ENCODE measurements at places on chromosomes 16 and 17.

DNA sequence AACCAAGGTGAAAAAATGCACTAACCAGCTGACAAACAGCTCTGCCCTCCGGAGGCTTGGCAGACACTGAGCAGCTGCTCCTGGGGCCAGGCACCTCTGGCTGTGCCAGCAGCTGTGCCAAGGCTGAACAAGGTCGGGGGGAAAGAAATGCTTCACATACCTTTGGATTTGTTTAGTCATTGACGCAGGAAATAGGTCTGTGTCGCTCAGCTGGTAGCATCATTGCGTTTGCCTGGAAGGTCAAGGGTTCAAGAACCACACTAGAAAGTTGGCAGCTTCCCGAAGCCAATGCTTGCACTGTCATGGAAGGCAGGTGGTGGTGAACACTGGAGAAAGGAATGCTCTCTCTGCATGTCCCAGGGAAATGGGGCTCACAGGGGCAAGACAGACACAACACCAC is 63.5 kb downstream of the PCTP start:
- DNase-seq = no peak

DNA sequence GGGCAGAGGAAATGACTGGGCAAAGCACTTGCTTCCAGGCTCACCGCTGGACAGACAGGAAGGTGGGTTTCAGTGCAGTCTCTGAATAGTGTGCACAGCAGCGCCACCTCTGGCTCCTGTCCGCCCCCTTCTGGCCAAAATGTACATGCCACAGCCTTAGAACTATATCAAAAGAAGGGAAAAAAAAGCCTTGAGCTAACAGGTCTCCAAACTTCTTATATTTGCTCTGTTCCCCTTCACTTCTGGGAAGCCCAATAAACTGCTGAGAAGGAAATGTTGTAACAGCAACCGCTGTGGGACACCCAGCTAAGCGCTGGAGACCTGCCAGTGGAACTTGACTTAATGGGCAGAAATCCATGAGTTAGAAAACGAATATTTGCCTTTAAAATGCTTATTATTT is 17.5 kb downstream of the COG7 start:
- DNase-seq = peak; percentile 61

DNA sequence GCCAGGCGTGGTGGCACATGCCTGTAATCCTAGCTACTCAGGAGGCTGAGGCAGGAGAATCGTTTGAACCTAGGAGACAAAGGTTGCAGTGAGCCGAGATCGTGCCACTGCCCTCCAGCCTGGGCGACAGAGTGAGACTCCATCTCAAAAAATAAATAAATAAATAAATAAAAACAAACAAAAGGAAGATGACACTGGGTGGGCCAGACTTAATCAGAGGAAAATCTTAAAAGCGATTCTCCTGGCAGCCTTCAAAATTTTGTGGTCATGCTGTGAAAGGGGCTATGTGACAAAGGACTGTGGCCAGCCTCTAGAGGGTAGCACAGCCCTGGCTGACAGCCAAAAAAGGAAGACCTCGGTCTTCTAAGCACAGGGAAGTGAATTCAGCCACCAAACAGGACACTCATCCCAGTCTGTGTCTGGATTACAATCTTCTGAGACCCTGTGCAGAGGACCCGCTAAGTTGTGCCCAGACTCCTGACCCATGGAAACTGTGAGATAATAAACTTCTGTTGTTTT is 391.1 kb downstream of the CNTNAP4 start:
- no peak for DNase-seq

DNA sequence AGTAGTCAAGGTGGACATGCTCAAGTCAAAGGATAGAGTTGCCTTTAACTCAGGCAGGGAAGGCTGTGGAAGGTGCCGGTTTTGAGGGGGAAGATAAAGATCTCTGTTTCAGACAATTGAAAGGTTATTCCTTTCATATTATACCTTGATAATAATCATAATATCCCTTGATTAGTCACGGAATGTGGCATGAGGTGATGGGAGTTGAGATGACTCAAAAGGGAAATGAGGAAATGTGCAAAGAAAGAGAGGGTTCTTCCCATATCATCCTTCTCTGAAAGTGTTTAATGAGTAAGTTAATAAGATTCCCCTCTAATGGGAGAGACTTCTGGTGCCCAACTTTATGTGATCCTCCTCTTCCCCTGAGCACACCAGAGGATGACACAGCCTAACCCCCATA is 43.1 kb upstream of the HS3ST2 start:
- no peak for DNase-seq

GRCh38 chr17:81013642-81014041 is 21.3 kb upstream of the BAIAP2 start:
- DNase-seq = no peak

- no peak for DNase-seq
Observed at GRCh38 chr17:20200016-20200795, 191.0 kb downstream of the SPECC1 start.

- DNase-seq = no peak
Observed at GRCh38 chr16:30927789-30928378, 4.5 kb downstream of the FBXL19 start.

DNA sequence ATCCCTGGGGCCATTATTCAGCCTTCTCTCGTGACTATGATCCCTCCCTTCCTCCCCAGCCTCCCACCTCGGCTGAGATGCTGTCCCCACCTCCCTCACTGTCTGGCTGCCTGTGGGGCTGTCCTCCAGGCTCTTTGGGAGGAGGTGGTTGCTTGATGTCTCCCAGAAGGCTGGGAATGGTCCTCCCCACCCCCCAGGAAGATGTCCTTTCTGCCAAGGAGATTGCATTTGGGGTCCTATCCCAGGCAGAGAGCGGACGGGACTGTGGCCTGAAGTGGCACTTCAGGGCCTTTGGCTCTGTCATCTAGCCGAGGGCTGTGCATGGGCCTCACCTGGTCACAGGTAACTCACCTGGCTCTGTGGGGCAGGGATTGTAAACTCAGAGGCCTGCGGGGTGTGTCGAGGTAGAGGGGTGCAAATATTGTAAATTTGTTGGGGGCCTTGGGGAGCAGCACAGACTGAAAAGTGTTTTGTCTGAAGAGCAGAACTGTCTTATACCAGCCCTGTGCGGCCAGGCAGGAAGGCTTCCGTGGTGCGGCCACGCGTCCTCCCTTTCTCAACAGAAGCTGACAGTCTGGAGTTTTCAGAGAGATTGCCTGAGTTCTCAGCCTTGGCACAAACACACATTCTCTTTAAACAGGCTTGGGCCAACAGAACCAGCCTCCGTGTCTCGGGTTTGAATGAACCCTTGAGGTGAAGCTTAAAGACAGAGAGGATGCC is 177.9 kb downstream of the SEC14L1 start:
- DNase-seq = no peak

DNA sequence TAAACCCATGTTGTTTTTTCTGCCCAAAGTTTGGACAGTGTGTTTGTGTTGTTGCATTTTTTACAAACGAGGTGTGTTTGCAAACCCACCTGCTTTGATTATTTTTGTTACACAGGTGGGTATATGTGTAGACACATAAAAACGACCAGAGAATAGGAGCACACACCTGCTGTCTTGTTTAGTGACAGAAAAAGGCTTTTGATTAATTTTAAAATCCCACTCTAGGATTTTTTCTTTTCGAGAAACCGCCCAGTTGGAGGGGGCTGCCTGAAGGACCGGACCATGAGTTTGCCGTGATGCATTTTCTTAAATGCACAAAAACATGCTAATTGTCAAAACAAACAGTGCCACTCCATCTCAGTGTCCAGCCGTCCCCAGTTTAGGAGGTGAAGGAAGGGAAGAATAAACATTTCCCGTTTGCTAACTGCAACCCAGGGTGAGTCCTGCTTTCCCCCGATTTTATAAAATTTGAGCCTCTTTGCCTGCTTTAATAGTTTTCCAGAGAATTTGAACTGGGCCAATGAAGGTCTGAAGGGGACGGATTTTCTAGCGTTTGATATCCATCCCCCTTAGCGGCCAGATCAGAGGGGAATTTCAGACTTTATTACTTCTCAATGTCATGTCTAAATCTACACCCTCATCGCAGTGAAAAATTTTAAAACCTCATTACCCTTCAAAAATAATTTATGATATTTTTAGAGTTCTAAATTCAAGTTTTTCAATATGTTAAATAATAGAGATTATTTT is 3.2 kb downstream of the FOXC2 start:
- DNase-seq = no peak
